Fibroblast of lung (primary cell): ENCODE measurements at places on chromosomes 5 and 9. TPM values are rescaled to one million over a fixed set of nuclear protein-coding genes. Genes with fewer than 3 reads are reported as not detected.
A peak's percentile ranks its signal among the peaks of the same experiment; 100 is the strongest.

DNA sequence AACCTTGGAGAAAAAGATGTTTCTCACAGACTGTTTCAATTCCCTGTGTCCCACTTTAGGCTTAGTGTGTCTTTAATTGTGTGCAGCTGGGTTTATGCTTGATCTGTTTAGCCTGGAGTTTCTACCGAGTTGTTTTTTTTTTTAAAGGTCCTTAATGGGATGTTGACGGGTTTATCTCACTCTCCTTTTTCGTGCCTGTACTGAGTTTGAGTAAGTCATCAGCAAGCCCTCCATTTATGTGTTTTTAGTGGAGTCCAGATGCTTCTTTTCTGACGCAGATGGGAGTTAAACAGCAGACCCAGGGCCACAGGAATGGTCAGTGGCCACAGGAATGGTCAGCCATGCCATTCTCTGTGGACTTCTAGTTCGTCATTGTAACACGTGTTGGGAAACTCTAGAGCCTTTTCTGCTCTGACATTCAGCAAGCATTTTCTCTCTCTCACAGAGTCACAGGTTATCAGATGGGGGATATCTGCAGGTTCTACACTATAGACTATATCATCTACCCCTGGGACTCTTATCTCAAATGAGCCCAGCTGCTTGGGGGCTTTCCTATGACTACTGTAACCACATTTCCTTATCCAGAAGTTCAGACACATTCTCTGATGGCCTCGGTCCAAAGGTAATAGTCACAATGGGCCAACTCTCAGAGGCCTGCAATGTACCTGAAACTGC is 190.5 kb downstream of the TTLL11 start:
- H3K36me3 ChIP-seq: no peaks in the 10 kb centered on the region
- peak; percentile 100 for DNase-seq
- peak overlapping the region; percentile 36 for H3K27ac ChIP-seq
- no peaks in the 10 kb centered on the region for H3K27me3 ChIP-seq
- H3K4me1 ChIP-seq: no peaks in the 10 kb centered on the region

- peaks cover 33% of the 10 kb centered on the region for H3K36me3 ChIP-seq
- DNase-seq: no peak
Measured at GRCh38 chr9:127562279-127562796, 49.7 kb upstream of the STXBP1 start.

DNA sequence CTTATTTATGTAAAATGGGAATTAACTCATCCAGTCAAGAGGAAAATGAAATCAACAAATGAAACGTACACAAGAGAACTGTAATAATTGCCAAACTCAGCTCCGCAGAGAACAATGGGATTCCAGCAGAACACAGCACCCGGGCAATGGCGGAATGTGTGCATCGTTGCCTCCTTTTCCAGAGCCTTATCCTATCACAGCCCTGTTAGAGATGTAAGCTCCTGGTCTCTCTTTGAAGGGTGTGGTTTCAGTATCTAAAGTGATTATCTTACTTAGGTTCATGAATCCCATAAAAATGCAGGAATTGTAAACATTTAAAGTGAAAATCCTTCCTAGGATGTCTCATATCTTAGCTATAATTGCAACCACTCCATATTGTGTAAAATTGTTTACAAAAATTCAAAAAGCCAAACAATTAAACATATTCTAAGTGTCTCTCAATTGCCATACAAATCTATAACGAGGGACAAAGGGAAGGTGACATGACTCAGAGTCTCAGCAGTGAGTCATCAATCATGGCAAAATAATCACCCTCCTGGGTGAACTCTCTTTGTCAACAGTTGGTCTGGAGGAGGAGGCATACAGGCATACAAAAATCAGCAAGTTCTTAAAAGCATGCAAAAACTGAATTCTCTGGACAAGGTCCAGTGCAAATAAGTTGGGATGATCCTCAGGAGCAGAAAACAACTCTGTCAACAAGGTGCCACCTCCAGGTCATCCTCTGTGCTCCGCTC is 22.6 kb downstream of the SEMA5A start:
- H3K27me3 ChIP-seq: no peaks in the 10 kb centered on the region
- H3K27ac ChIP-seq: no peak overlapping the region
- H3K36me3 ChIP-seq: no peaks in the 10 kb centered on the region
- H3K4me3 ChIP-seq: no peak overlapping the region
- no peak for DNase-seq

DNA sequence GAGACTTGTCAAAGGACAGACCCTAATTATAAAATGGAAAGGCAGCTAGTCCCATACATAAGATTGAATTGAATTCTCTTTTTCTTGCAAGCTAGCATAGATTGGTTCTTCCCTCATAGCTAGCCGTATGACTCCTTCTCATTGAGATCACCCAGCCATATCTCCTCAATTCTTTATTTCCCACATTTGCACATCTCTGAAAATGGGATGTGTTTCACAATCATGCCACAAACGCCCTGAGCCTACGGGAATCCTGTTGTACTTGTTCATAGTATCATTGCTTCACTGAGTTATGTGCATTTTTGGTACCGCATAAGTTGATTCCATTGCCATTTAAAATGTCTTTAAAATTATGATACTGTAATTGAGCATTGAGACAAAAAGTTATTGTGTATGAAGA is 90.5 kb downstream of the PCSK1 start:
- H3K4me3 ChIP-seq: no peak overlapping the region
- no peak overlapping the region for H3K27ac ChIP-seq
- no peaks in the 10 kb centered on the region for H3K36me3 ChIP-seq
- H3K27me3 ChIP-seq: no peaks in the 10 kb centered on the region
- DNase-seq: no peak

DNA sequence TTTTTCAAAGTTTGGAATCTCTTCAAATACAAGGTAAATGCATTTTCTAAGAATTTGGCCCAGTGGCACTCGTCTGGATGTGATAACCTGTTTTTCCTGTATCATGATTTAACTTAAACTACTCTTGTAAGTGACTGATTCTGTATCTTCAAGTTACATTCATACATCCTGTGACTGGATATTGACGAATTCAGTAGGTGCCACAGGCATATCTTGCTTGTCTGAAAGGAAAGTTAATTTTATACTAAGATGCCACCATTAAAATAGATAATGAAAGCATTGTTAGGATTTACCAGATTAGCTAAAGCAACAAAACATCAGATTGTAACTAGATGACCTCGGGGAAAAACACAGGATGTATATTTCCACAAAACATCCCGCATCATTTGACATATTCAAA is 175.3 kb upstream of the ZNF608 start:
- no peak overlapping the region for H3K4me3 ChIP-seq
- H3K27ac ChIP-seq: no peak overlapping the region
- H3K27me3 ChIP-seq: no peaks in the 10 kb centered on the region
- no peaks in the 10 kb centered on the region for H3K36me3 ChIP-seq

GRCh38 chr5:174056064-174056847 is 10.8 kb downstream of the NSG2 start:
- H3K27me3 ChIP-seq: no peaks in the 10 kb centered on the region
- H3K4me3 ChIP-seq: no peak overlapping the region
- DNase-seq: no peak
- no peaks in the 10 kb centered on the region for H3K4me1 ChIP-seq
- no peaks in the 10 kb centered on the region for H3K36me3 ChIP-seq

DNA sequence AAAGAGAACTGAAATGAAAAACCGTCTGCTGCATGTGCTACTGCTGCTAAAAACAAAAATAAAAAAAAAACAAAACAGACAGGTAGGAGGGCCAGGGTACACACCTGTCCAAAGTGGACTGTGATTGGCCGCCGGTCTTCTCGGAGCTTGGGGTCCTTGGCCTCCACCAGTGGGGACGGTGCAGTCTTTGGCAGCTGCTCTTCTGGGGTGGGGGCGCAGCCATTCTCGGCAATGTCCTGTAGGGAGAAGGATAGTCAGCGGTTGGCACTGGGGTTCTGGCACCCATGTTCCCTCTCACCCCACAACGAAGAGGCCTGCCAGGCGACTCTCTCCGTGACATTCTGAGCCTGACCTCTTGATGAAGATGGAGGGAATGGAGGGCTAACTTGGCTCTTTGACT is 84.3 kb downstream of the CRB2 start:
- no peak for DNase-seq
- no peak overlapping the region for H3K4me3 ChIP-seq
- no peaks in the 10 kb centered on the region for H3K4me1 ChIP-seq

RAI14 gene
- 82.7 and 125 TPM in 2 replicates for total RNA-seq
